ENCODE measurements at places on chromosomes 3 and 15.

GRCh38 chr15:67883234-67883773 is 43.5 kb upstream of the RNU6-1 start:
- DNase-seq, result no peak

DNA sequence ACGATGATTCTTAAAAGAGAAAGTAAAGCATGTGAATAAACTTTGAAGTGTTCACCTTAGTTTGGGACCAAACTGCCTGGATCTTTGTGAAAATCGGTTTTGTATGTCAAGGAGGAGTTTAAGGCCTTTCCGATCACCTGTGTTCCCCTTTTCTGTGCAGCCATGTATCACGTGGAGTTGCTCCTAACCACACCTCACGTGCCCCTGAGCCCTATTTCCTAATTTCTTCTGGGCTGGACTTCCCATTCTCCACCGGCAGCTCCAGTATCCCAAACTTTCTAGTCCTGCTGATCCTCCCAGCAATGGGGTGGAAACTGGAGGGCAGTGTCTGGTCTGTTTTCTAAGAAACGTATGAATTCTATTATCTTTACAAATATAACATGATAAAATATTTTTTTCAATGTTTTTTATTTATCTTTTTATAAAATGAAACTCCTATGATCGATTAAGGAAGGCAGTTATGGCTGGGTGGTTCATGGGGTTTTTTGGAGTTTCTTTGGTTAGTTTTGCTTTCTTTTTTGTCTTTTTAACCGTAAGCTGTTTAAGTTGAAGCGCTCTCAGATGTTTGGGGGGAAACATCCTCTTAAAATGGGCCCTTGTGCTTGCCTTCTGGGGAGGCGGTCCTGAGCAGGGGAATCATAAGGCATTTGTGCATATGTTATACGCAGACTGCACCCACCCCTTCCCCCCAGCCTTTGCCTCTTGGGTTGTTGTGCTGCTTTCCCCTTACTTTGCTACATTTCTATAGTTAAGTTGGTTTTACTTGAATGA is 43.6 kb upstream of the WWTR1 start:
- no peak for DNase-seq

GRCh38 chr15:78282324-78282723 is 17.1 kb downstream of the SKIC8 start:
- DNase-seq, result no peak

DNA sequence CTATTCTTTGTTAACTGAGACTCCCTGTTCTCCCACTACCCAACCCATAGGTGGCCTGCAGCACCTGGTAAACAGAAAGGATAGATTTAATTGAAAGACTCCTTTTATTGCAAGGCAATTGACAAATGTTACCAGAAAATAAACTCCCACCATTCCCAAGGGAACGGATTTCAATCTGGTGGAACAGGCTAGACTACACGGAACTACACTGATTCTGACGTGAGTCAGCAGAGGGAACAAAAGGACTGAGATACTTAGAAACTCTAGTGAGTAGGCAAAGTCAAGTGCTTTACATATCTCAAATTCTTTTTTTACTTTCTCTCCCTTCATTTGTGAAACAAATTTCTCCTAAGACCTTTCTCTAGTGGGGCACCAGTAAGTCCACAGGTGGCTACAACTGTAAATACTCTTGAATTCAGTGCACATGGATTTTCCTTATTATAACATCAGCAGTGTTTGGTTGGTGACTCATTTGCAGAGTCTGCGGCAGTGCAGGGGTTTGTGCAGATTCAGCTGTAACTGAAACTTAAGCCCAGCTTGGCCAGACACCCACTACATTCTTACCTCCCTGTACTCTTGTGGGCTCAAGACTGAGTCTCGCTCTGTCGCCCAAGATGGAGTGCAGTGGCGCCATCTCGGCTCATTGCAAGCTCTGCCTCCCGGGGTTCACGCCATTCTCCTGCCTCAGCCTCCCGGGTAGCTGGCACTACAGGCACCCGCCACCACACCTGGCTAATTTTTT is 34.3 kb upstream of the PLSCR2 start:
- no peak for DNase-seq

- DNase-seq, result no peak
Measured at GRCh38 chr3:16288664-16289063, 23.7 kb downstream of the OXNAD1 start.

GRCh38 chr3:160393346-160394008 is 5.5 kb downstream of the IFT80 start:
- DNase-seq, result no peak

DNA sequence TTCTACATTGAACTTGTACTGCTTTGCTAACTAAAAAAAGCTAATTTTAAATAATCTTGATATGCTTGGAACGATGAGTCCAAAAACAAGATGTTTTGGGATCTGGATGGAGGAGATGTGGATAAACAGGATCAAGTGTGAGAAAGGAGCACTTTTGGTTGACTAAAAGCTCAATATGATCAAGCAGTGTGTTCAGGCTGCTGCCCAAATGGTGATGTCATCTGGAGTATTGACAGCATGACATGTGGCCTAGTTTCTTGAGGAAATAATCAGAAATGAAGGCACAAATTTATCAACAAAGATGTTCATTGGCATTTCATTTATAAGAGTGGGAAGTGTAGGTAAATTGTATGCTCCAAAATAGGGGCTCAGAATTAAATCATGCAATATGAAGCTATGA is 161.2 kb downstream of the SOX2 start:
- DNase-seq, result no peak

DNA sequence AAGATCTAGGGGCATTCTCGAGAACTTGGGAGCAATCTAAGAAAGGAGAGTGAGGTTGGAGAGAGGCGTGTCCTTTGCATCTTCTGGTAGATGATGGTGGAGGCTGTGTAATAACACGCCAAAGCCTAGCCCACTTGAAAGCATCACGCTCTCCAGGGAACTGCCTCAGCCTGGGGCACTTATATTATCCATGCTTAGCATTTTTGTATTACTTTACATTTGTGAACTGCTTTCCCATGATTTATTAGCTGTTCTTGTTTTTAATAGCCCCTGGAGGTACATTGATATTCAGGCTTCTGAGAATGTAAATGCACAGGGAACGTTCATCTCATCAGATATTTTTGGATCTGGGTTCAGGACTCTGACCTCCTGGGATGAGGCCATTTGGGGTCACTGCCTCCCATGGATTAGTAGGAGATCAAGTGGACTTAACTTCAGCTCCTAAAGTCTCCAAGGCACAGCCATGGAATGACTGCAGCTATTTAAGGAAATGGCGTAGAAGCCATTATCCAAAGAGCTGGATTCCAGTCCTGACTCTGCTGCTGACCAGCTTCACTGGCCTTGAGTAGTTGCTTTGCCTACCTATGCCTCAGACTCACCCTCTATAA is 124.9 kb downstream of the LPP start:
- no peak for DNase-seq
